ENCODE measurements at places on chromosomes 6 and 20.

GRCh38 chr6:1110941-1111349 is 201.0 kb upstream of the FOXQ1 start:
- DNase-seq = no peak

GRCh38 chr20:59645271-59645670 is 40.9 kb downstream of the PHACTR3 start:
- DNase-seq = no peak

DNA sequence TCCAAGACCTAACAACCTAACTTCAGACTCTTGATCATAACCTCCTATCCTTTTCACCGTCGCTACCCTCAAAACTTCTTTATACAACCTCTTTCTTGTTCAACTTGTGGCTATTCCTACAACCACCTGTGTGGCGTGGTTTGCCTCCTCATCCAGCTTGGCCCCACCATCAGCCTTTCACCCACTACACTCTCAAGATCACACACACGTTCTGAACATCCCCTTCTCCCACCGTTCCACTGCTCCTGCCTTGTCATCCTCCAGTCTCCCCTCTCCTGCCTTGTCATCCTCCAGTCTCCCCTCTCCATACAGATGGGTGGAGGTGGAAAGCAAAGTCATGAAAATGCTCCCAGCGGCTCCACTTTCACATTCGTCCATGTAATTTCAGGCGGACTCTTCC is 14.0 kb downstream of the MAK start:
- no peak for DNase-seq

- peak; percentile 88 for DNase-seq
Observed at GRCh38 chr6:14059791-14060436, 57.7 kb upstream of the CD83 start.

- peak; percentile 48 for DNase-seq
Observed at GRCh38 chr6:105431226-105431625, 28.3 kb upstream of the PREP start.

DNA sequence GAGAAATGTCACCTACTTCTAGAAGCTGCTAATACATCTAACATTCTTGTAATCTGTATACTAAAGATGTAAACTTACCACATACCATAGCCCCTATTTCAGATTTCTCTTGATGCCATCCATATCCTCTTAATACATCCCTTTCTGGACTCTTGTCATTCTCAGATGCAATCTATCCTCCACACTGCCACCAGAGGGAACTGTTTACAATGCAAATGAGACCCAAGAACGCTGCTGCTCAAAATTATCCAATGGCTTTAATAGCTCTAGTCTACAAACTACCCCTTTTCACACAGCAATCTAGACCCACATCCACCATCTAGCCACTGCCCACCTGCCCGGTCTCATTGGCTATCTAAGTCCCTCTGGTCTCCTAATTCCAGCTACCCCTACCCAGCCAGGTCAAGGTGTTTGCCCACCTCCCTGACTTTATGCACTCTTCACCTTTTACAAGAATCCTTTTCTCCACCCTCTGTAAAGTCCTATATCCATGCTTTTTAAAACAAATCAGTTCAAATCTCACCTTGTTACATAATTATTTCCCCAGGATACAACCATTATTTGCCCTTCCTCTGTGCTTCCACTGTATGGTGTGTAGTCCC is 14.8 kb downstream of the FAXC start:
- peak; percentile 63 for DNase-seq

DNA sequence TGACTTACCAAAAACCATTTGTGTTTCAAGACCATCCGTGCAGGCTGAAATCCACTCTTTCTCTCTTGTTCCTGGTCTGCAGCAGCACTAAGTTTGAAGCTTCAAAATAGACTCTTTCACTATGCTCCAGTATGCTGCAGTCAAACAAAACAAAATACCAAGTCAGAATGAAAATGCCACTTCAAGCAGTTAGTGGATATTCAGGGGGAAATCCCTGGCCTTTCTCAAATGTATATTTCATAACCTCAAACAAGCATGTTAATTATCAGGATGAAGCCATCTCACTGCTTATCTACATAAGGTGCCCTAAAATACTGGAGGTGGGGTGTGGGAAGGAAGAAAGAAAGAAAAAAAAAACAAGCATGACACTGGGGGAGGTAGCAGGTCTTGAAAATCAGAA is 103.5 kb downstream of the ATXN1 start:
- DNase-seq = no peak

DNA sequence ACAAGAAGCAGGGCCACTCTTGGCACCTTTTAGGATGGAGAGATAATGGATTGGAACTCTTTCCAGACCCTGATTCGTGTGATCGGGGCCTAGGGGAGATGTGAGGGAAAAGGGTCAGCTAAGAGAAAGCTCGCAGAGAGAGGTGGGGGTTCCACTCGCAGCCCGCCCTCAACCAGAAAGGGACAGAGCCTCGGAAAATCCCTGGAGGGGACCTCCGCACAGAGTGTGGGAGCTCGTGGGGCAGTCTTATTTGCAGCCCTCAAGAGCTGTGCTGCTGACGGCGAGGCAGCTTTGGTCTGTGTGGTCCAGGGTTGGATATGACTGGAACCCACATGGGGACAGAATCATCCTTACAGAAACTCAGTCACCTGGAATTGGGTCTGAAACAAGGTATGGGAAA is 184.3 kb upstream of the PMEPA1 start:
- DNase-seq = no peak

GRCh38 chr6:15359335-15359862 is 113.5 kb downstream of the JARID2 start:
- DNase-seq = no peak

DNA sequence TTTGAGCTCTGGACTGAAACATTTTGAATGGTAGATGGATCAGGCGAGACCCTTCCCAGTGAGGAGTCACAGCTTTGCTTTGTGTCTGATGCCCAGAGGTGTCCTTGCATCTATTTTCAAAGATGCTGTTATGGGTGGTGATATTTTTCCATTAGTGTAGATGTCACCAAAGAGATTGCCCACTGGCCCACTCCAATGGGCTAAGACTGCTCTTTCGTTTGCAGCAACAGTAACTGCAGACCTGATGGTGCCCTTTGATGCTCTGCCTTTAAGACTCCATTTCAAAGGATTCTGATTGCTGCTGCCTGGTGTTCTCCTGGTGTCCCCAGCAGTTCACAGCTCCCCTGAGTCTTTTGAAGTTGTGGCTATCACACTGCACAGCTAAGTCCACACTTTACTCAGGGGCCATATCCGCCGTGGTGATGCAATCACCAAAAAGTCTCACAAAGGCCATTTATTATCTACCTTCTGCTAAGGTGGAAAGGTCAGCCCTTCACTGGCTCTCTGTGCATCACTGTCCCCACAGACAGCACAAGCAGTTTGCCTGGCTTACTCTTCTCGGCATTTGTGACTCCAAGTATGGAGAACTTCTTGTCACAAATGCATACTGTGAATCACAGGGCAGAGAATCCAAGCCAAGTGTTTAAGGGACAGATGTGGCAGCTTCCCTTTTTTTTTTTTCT is 56.4 kb downstream of the NOX3 start:
- no peak for DNase-seq

- DNase-seq = no peak
Observed at GRCh38 chr6:1579096-1579495, 30.6 kb upstream of the FOXC1 start.

GRCh38 chr20:48284837-48285236 is 499.6 kb upstream of the SULF2 start:
- no peak for DNase-seq

DNA sequence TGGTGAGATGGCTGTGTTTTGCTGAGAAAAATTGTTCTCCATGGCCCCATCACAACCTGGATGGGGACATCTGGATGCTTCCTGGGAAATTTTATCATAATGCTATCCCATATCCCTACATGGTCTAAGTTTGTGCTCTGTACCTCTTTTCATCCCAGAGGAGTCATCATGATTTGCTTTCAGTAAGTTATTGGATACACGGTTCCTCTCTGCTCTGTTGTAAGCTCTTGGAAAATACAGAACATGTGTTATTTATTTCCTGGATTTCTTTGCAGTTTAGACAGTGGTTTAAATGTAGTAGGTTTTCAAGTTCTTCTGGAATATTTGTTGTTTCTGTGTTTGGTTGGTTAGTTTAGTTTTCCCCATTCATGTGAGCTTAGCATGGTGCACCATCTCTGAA is 129.2 kb upstream of the ECI2 start:
- no peak for DNase-seq

- DNase-seq = no peak
Observed at GRCh38 chr6:167944130-167944529, 53.3 kb upstream of the KIF25 start.

GRCh38 chr6:6973721-6974120 is 134.0 kb upstream of the RREB1 start:
- no peak for DNase-seq

DNA sequence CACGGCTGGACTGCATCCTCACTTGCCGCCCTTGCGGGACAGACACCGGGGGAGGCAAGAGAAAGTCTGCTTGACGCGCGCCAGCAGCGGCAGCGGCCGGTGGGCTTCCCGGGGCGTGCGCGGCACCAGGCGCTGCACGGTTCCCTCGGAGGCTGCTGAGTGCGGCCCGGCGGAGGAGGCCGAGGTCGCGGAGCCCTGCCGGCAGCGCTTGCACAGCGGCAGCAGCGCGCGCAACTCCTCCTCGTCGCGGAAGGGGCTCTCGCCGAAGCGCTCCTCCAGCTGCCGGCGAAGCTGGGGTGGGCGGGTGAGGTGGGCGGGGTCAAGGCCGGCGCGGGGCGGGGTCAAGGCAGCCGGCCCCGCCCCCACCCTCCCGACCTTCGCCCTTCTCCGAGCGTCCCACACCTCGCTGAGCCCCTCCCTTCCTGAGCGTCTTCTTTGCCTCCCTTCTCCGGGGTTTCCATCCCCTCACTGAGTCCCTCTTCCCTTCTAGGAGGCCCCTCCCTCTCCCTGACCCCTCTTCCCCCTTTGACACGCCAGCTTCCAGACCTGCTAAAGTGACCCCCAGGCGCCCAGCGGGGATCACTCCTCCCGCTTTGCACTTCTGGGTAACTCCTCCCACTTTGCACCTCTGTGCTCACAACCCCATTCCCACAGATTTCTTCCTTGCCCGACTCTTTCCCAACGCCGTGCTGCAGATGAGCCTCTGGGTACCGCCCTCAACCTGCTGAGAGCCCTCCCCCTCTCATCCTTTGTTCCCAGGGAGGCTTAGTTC is 8.8 kb downstream of the DUSP15 start:
- peak; percentile 66 for DNase-seq

- DNase-seq = peak; percentile 92
Observed at GRCh38 chr6:53794137-53794719, 577 bp upstream of the LRRC1 start.

DNA sequence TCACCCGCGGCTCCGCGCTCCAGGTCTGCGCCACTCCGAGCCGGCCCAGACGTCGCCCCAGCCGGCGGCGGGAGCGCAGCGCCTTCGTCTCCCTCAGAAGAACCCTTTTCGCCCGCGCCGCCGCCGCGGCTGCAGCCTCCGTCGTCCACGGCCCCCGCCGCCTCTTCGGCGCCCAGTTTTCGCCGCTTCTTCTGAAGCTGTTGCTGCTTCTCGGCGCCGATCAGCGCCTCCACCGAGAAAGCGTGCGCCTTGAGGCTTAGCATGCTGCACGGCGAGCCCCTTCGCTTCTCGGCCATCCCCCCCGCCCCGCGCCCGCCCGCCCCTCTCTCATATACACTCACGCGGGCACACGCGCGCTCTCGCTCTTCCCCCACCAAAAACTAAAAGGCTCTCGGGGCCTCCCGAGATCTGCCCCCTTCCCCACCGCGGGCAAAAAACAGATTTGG is 489 bp downstream of the TBX18 start:
- no peak for DNase-seq

DNA sequence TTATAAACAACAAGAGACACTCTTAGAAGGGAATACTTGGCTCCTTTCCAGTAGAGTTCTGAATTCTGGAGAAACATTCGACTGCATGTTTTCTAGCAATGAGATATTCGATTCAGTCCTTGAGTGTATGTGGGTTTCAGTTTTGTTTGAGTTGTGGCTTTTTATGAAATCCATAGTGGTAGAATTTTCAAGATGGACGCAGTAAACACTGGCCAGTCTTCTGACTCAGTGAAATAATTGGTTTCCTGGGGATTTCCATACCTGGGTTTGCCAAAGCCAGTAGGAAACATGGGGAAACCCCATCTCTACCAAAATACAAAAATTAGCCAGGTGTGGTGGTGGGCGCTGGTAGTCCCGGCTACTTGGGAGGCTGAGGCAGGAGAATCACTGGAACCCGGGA is 273.5 kb upstream of the PLCB4 start:
- DNase-seq = no peak

GRCh38 chr20:54525916-54526590 is 50.7 kb downstream of the DOK5 start:
- no peak for DNase-seq

DNA sequence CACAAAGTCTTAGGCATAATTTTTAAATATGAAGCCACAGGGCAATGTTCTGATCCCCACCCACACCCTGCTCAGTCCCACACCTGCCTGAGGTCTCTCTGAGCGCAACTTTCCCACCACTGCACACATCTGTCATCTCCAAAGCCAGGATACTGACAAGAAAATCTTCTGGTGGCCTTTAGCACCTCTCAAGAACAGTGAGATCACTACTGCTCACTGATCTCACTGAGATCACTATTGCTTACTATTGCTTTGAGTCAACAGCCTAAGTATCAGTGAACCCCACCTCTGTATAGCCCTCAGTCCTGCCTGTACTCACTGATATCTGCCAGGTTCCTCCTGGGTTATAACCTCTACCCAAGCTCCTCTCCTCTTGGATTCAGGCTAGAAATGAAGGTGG is 6.4 kb downstream of the TNFRSF21 start:
- no peak for DNase-seq

- no peak for DNase-seq
Observed at GRCh38 chr6:71139249-71139648, 149.4 kb upstream of the OGFRL1 start.

GRCh38 chr6:56043076-56043475 is 167.7 kb upstream of the BMP5 start:
- DNase-seq = no peak

GRCh38 chr6:33630014-33630413 is 8.9 kb downstream of the ITPR3 start:
- no peak for DNase-seq

GRCh38 chr6:153849072-153849779 is 189.8 kb upstream of the OPRM1 start:
- DNase-seq = no peak

DNA sequence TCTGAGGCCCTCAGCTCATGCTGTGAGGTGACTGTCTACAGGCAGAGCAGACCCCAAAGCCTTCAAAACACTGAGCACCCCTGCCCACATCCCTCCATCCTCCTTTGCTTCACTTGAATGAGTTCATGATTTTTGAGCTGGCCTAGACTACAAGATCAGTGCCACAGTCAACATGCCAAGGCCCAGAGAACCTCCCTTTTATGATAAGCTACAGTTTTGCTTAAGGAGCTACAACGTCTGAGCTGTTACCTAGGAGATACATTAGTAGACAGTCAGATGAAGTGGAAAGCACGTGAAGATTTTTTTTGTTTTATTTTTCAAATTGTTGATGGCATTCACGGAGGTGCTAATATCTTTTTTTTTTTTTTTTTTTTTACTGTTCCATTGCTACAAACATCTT is 139.0 kb downstream of the SOBP start:
- no peak for DNase-seq
